ENCODE measurements at places on chromosomes 4 and X. TPM values are rescaled to one million over a fixed set of nuclear protein-coding genes. Genes with fewer than 3 reads are reported as not detected.

- no peak overlapping the region for H3K4me3 ChIP-seq
- DNase-seq, result no peak
- H3K27me3 ChIP-seq, result peaks cover 6% of the 10 kb centered on the region
- H3K27ac ChIP-seq, result no peak overlapping the region
These were observed 110.5 kb downstream of the PCDH19 start for GRCh38 chrX:100299559-100299958.

DRD5 gene
- total RNA-seq, result 0.13 TPM

MAP7D2 gene
- total RNA-seq, result 1.4 TPM

TREX2 gene
- 0.24 TPM for total RNA-seq

- H3K4me3 ChIP-seq, result no peak overlapping the region
- peaks cover 11% of the 10 kb centered on the region for H3K36me3 ChIP-seq
- no peak for DNase-seq
- H3K27ac ChIP-seq, result no peak overlapping the region
These were observed 19.4 kb downstream of the SEPTIN11 start for GRCh38 chr4:76968937-76969336.

DNA sequence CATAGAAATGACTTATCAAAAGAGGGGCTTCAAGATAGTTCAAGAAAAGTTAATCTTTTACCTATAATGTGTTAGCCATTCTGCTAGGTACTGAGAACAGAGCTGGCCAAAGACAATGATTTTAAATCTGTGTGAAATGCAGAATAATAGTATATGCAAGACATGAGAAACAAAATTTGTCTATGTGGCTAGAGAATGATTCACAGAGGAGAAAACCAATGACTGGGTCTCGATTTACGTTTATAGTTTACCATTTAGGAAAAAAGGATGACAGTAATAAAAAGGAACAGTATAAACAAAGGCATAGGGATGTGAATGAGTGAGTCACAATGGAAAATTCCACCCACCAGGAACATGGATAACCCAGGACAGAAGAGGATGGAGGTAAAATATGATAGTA is 31.9 kb downstream of the NPFFR2 start:
- H3K4me1 ChIP-seq, result peaks cover 3% of the 10 kb centered on the region
- no peak overlapping the region for H3K4me3 ChIP-seq
- H3K36me3 ChIP-seq, result no peaks in the 10 kb centered on the region
- no peak for DNase-seq
- H3K27ac ChIP-seq, result no peak overlapping the region

SMR3B gene
- total RNA-seq, result not detected

CXCL3 gene
- 1.8 TPM for total RNA-seq

GRCh38 chr4:166308647-166309046 is 435.6 kb downstream of the TLL1 start:
- no peak for DNase-seq
- H3K36me3 ChIP-seq, result no peaks in the 10 kb centered on the region
- no peaks in the 10 kb centered on the region for H3K27me3 ChIP-seq
- H3K27ac ChIP-seq, result no peak overlapping the region
- no peak overlapping the region for H3K4me3 ChIP-seq

DDX53 gene
- not detected for total RNA-seq

NUP62CL gene
- total RNA-seq, result 16.0 TPM

DNA sequence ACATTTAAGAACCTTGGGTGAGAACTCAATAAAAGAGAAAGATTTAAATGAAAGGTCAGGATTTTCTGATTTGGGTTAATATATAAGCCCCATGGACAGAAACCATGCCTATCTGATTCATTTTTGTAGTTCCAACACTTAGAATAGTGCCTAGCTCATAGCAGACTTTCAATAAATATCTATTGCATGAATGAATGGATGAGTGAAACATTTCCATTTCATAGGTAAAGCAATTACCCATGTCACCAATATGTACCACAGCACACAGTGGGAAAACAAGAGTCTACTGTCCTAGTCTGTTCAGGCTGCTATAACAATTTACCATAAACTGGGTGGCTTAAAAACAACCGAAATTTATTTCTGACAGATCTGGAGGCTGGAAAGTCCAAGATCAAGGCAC is 63.9 kb upstream of the PTPN13 start:
- no peak for DNase-seq
- peaks cover 9% of the 10 kb centered on the region for H3K36me3 ChIP-seq
- H3K27me3 ChIP-seq, result no peaks in the 10 kb centered on the region
- no peak overlapping the region for H3K4me3 ChIP-seq
- no peak overlapping the region for H3K27ac ChIP-seq

MANBA gene
- total RNA-seq, result 48.9 TPM

ADH1A gene
- 5.6 TPM for total RNA-seq

IQCM gene
- not detected for total RNA-seq

GRCh38 chr4:148007792-148008191 is 275.9 kb downstream of the ARHGAP10 start:
- DNase-seq, result no peak
- no peak overlapping the region for H3K4me3 ChIP-seq
- peaks cover 1% of the 10 kb centered on the region for H3K4me1 ChIP-seq
- H3K27ac ChIP-seq, result no peak overlapping the region
- no peaks in the 10 kb centered on the region for H3K36me3 ChIP-seq
- no peaks in the 10 kb centered on the region for H3K27me3 ChIP-seq

GRCh38 chr4:112604589-112604988 is 32.1 kb downstream of the ZGRF1 start:
- H3K27me3 ChIP-seq, result no peaks in the 10 kb centered on the region
- DNase-seq, result peak; percentile 10
- no peak overlapping the region for H3K27ac ChIP-seq
- no peaks in the 10 kb centered on the region for H3K4me1 ChIP-seq
- H3K36me3 ChIP-seq, result peaks cover 1% of the 10 kb centered on the region

APBB2 gene
- 61.4 TPM for total RNA-seq

UBE2D3 gene
- 316 TPM for total RNA-seq

F8A2 gene
- not detected for total RNA-seq

GRCh38 chr4:2390146-2390545 is 28.3 kb downstream of the ZFYVE28 start:
- no peak for DNase-seq
- H3K36me3 ChIP-seq, result no peaks in the 10 kb centered on the region
- peaks cover 38% of the 10 kb centered on the region for H3K27me3 ChIP-seq
- H3K4me1 ChIP-seq, result peaks cover 15% of the 10 kb centered on the region
- H3K27ac ChIP-seq, result no peak overlapping the region

DNA sequence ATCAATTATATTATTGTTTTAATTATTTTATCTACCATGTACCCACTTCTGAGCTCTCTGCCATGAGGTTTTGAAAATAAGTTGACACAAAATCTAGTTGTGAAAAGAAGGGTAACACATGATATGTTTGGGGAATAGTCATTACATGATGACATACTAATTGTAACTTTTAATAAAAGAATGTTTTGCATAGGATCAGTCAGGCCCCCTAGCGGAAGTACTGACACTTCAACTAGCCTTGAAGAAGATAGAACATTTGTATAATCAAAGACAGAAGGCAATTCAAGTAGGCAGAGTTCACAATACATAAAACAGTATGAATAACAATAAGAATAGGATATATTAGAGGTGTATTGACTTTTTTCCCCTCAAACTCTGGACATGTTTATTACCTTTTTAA is 1191.0 kb upstream of the AGA start:
- H3K4me1 ChIP-seq, result peaks cover 1% of the 10 kb centered on the region
- no peaks in the 10 kb centered on the region for H3K36me3 ChIP-seq
- no peak for DNase-seq
- no peak overlapping the region for H3K4me3 ChIP-seq

DNA sequence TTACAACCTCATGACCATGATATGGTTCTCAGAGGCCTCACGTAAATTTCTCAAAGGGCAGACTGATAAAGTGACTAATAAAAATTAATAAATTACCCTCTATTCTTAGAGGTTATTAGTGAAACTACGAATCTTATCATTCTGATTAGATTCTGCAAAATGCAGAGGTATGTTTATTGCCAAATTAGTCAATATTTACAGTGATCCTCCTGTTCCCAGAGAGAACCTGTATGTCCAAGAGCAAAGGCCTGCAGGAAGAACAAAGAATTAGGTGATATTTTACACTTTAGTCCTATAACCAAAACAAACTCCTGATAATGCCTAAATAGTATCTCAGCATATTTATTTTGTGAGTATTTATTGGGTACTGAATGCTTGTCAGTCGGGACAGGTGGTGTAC is 58.1 kb downstream of the FAM13A start:
- no peak overlapping the region for H3K27ac ChIP-seq
- no peak overlapping the region for H3K4me3 ChIP-seq
- peaks cover 4% of the 10 kb centered on the region for H3K4me1 ChIP-seq
- H3K27me3 ChIP-seq, result no peaks in the 10 kb centered on the region

MRFAP1L1 gene
- total RNA-seq, result 64.9 TPM

- no peaks in the 10 kb centered on the region for H3K4me1 ChIP-seq
- no peak overlapping the region for H3K4me3 ChIP-seq
- peaks cover 5% of the 10 kb centered on the region for H3K27me3 ChIP-seq
These were observed 41.9 kb upstream of the MXD4 start for GRCh38 chr4:2303686-2304320.

GRCh38 chr4:25770847-25771246 is 91.9 kb downstream of the SEL1L3 start:
- H3K36me3 ChIP-seq, result peaks cover 14% of the 10 kb centered on the region
- H3K4me3 ChIP-seq, result no peak overlapping the region
- DNase-seq, result no peak
- no peak overlapping the region for H3K27ac ChIP-seq
- no peaks in the 10 kb centered on the region for H3K27me3 ChIP-seq

- H3K4me3 ChIP-seq, result no peak overlapping the region
- no peak for DNase-seq
- no peak overlapping the region for H3K27ac ChIP-seq
- peaks cover 3% of the 10 kb centered on the region for H3K36me3 ChIP-seq
These were observed 3.3 kb downstream of the MYL5 start for GRCh38 chr4:677431-678293.

TMPRSS11A gene
- not detected for total RNA-seq

DNA sequence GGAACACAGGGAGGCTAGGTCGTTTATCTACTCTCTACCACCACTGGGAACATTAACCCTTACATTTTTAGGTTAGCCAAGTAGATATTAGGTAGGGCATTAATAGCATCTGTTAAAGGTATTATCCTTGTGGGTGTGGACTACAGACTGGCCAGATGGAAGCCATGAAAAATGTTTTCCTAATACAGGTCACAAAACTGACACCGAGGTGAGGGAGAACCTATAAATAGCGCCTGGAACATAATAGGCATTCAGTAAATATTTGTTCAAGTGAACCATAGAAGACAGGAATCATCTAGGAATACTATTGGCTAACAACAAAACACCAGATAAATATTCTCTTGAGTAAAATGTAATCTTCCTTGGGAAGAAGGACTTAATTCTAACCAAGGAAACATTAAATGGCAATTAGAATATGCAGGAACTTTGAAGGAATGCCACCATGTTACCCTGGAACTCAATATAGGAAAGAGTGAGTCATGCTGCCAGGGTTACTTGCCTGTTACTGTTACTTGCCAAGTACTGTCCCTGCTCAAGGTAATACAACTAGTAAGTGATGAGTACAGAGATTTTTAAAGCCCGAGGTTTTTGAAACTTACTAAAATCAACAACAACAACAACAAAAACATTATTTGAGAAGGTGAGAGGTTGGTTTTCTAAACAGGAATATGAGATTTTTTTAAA is 79.0 kb downstream of the SOX3 start:
- DNase-seq, result no peak
- no peak overlapping the region for H3K4me3 ChIP-seq

All from progenitor cell of endocrine pancreas (in vitro differentiated cells).